Posterior cingulate gyrus (tissue), 11 donors: ENCODE measurements at places on chromosomes 7 and 10.

- DNase-seq: no peak
Measured at GRCh38 chr10:1310271-1310789, 254.1 kb downstream of the WDR37 start.

- no peak for DNase-seq
Measured at GRCh38 chr10:75632805-75633462, 201.5 kb downstream of the LRMDA start.

GRCh38 chr7:151281686-151282085, 33.2 kb upstream of the SMARCD3 start:
- no peak for DNase-seq

DNA sequence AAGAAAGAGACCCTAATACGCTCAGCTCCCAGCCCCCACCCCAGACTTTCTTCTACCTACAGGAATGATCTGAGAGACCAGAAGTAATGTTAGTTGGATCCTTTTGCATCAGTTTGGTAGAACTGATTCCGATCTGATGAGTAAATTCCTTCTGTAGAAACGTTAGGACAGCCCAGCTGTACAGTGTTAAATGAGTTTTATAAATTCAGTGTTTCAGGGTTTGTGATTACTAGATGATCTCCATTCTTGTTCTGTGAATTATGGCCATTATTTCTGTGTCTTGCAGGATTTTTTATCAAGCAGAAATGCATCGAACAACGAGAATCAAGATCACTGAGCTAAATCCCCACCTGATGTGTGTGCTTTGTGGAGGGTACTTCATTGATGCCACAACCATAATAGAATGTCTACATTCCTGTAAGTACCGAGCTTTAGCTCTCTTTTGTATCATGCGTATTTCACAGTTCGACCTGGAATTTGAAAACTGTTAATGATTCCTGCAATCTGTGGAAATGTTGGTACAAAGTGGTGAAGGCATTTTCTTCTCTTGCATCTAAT, 5.3 kb downstream of the BMI1 start:
- DNase-seq: no peak

GRCh38 chr10:72688208-72688651, 3.7 kb upstream of the MCU start:
- no peak for DNase-seq

- no peak for DNase-seq
Measured at GRCh38 chr7:29158795-29159423, 12.6 kb upstream of the CPVL start.
